Astrocyte (in vitro differentiated cells and primary cell): ENCODE measurements at places on chromosomes 7 and 10. TPM values are rescaled to one million over a fixed set of nuclear protein-coding genes. Genes with fewer than 3 reads are reported as not detected.
A peak's percentile ranks its signal among the peaks of the same experiment; 100 is the strongest.

NME8 gene
- not detected in 2 replicates for total RNA-seq

GRCh38 chr10:102064868-102065560 is at the start of gene HPS6:
Gene HPS6, plus strand, starts transcription at chr10:102065349. Its CDS starts 126 bp downstream, at chr10:102065475.
- H3K4me3 ChIP-seq = peak within 1 kb of the TSS; percentile 71
- peaks cover 9% of the 10 kb centered on the region for H3K4me1 ChIP-seq
- peak; percentile 75 for DNase-seq
- H3K27me3 ChIP-seq = no peaks in the 10 kb centered on the region
- H3K36me3 ChIP-seq = peaks cover 4% of the 10 kb centered on the region

CLDN15 gene
- 8.7 and 10.0 TPM in 2 replicates for total RNA-seq

TAS2R41 gene
- not detected in 2 replicates for total RNA-seq

CDC14C gene
- 0.14 and 0.17 TPM in 2 replicates for total RNA-seq

DNA sequence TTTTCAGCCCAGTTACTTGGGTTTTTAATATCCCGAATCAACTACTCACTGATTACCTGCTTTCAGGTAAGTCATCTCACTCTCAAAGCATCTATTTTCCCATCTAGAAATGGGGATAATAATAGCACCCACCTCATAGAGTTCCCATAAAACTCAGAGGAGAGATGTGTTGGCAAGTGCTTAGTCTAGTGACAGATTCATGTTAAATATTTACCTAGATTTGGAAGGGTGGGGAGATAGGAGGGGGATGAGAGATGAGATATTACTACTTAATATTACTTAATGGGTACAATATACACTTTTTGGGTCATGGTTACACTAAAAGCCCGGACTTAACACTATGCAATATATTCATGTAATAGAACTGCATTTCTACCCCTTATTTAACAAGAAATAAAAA is 7.0 kb upstream of the A1CF start:
- H3K4me3 ChIP-seq = no peak overlapping the region
- no peak overlapping the region for H3K27ac ChIP-seq
- no peaks in the 10 kb centered on the region for H3K36me3 ChIP-seq
- H3K27me3 ChIP-seq = peaks cover 7% of the 10 kb centered on the region
- no peaks in the 10 kb centered on the region for H3K4me1 ChIP-seq

PYROXD2 gene
- 4.5 TPM in 2 replicates for total RNA-seq

GRCh38 chr10:118596426-118597124 is 1.1 kb upstream of the PRLHR start:
- H3K27me3 ChIP-seq = peaks cover 25% of the 10 kb centered on the region
- H3K27ac ChIP-seq = no peak overlapping the region

GRCh38 chr7:80137410-80137809 is 2.8 kb downstream of the GNAI1 start:
- no peak overlapping the region for H3K27ac ChIP-seq
- no peaks in the 10 kb centered on the region for H3K27me3 ChIP-seq
- H3K4me1 ChIP-seq = peaks cover 4% of the 10 kb centered on the region

- DNase-seq = peak; percentile 79
- H3K27me3 ChIP-seq = no peaks in the 10 kb centered on the region
- H3K36me3 ChIP-seq = no peaks in the 10 kb centered on the region
- H3K4me3 ChIP-seq = peak overlapping the region; percentile 3
Observed at GRCh38 chr10:97028126-97028831, 157.5 kb downstream of the SLIT1 start.

ECHDC3 gene
- 1.9 and 2.1 TPM in 2 replicates for total RNA-seq

DNA sequence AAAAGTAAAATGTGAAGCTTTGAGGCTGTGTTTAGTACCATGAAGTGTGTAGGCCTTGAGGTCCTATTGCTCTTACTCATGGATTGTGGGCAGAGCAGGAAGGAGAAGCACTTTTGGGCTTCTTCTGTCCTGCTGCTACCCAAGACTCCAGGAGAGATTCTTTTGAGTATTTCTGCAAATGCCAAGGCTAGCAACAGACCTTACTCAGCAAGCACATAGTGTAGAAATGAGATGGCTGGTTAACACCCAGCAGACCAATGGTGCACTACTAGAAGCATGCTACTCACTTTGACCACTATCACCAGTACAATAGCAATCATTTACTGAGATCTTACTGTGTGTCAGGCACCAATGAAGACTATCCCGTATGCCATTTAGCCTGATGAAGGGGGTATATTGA is 3.2 kb downstream of the PLPP4 start:
- no peaks in the 10 kb centered on the region for H3K36me3 ChIP-seq
- peak; percentile 75 for DNase-seq
- no peaks in the 10 kb centered on the region for H3K27me3 ChIP-seq
- peaks cover 51% of the 10 kb centered on the region for H3K4me1 ChIP-seq
- H3K27ac ChIP-seq = peak overlapping the region; percentile 85
- no peak overlapping the region for H3K4me3 ChIP-seq

- no peak overlapping the region for H3K4me3 ChIP-seq
- peaks cover 14% of the 10 kb centered on the region for H3K4me1 ChIP-seq
- no peaks in the 10 kb centered on the region for H3K36me3 ChIP-seq
- H3K27ac ChIP-seq = no peak overlapping the region
Observed at GRCh38 chr7:66258409-66258808, 53.3 kb downstream of the TPST1 start.

DNA sequence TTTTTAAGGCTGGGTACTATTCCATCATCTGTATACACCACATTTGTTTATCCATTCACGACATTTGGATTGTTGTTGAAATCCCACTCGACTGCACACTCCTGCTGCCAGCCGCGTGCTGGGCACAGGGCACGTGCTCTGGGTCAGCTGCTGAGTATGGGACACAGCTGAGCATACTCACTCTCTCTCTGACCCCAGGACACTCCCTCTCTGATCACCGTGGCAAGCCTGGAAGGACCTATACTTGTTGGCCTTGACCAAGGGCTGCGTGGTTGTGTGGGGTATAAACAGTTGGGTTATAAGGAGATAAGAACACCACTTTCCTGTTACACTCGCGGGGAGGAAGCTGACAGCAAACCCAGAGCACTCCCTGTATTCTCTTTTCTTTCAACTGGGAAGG is 153.0 kb upstream of the RHEB start:
- H3K4me1 ChIP-seq = no peaks in the 10 kb centered on the region
- no peaks in the 10 kb centered on the region for H3K36me3 ChIP-seq
- H3K27ac ChIP-seq = no peak overlapping the region
- no peak for DNase-seq

- peak; percentile 6 for DNase-seq
- no peaks in the 10 kb centered on the region for H3K27me3 ChIP-seq
- peak overlapping the region; percentile 86 for H3K27ac ChIP-seq
- H3K4me3 ChIP-seq = peak overlapping the region; percentile 97
Observed at GRCh38 chr7:25124465-25125136, 459 bp downstream of the CYCS start.

DNA sequence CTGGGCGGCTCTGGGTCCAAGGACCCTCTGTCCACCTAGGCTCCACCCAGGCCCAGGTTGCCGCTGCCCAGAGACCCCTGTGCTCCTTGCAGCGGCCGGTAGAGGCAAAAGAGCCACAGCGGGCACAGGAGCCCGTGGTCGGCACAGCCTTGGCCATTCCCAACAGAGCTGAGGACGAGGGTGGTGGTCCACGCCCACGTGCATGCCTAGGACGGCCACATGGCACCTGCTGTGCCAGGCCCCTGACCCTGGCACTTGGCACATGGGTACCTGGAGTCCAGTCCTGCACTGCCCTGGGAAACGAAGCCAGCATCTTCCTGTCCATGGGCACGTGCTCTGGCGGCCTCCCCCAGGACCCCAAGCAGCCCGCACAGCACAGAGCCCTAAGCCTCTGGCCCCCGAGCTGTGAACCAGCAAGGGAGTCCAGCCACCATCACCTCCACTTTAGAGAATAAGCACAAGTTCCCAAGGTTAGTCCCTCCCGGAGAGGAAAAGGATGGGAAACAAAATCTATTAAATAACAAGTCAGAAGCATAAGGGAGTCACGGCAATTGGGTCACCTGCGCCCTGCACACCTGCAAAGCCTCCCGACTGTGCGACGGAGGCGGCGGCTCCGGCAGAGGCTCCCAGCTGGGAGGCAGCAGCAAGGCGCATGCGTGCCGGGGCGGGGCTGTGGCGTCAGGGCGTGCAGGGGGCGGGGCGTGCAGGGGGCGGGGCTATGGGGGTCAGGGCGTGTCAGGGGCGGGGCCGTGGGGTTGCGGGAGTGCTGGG is 59.1 kb downstream of the STK32C start:
- H3K27me3 ChIP-seq = no peaks in the 10 kb centered on the region
- no peaks in the 10 kb centered on the region for H3K4me1 ChIP-seq
- no peak overlapping the region for H3K27ac ChIP-seq
- H3K4me3 ChIP-seq = peak overlapping the region; percentile 28
- no peak for DNase-seq

ITGB8 gene
- 10.8 and 11.1 TPM in 2 replicates for total RNA-seq

- no peak overlapping the region for H3K4me3 ChIP-seq
- no peaks in the 10 kb centered on the region for H3K4me1 ChIP-seq
- H3K36me3 ChIP-seq = no peaks in the 10 kb centered on the region
- DNase-seq = no peak
- H3K27me3 ChIP-seq = no peaks in the 10 kb centered on the region
- no peak overlapping the region for H3K27ac ChIP-seq
Observed at GRCh38 chr10:117350909-117351308, 24.3 kb downstream of the PDZD8 start.

GNGT1 gene
- not detected in 2 replicates for total RNA-seq

GRCh38 chr10:98370831-98371820 is 43.9 kb downstream of the PYROXD2 start:
- peaks cover 6% of the 10 kb centered on the region for H3K27me3 ChIP-seq
- no peak overlapping the region for H3K27ac ChIP-seq
- H3K4me1 ChIP-seq = peaks cover 16% of the 10 kb centered on the region
- DNase-seq = no peak

DNA sequence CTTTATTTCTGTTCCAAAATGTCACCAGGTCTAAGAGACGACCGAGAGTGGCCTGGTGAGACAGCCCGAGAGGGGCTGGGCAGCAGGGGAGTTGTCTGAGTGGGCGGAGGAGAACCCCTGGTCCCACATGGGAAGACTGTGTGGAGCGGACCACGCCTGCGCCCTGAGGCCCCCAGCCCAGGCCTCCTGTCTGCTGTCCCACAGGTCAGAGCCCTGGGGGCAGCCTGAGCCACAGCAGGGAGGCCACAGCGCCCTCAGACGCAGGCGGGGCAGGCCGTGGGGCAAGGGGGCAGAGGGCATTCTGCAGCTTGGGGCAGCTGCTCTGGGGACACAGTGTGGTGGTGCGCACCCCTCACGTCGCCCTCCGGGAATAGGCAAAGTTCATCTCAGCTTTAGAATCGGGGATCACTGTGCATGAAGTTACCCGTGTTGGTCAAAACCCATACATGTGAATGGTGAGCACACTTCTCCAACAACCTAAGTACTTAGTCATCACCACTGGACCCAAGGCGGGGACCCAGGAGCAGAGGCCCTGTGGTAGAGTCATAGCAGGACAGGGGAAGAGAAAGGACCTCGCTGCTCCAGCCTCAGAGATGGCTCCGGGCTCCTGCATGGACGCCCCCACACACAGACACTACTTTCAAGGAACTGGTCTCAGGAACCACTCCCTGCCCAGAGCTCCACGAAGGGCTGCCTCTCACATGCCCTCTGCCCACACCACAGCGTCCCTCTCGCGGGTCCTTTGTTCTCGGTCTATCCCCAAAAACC is 214.7 kb downstream of the ELFN1 start:
- H3K36me3 ChIP-seq = no peaks in the 10 kb centered on the region
- no peak overlapping the region for H3K27ac ChIP-seq
- DNase-seq = no peak
